ENCODE measurements at places on chromosomes 11 and 22.

- no peak for DNase-seq
These were observed 336.8 kb downstream of the KCNA4 start for GRCh38 chr11:29679996-29680395.

- DNase-seq = peak; percentile 49
These were observed 10.4 kb upstream of the C1QTNF6 start for GRCh38 chr22:37198258-37199102.

GRCh38 chr22:38481871-38482332, 14.0 kb downstream of the KDELR3 start:
- DNase-seq = no peak

DNA sequence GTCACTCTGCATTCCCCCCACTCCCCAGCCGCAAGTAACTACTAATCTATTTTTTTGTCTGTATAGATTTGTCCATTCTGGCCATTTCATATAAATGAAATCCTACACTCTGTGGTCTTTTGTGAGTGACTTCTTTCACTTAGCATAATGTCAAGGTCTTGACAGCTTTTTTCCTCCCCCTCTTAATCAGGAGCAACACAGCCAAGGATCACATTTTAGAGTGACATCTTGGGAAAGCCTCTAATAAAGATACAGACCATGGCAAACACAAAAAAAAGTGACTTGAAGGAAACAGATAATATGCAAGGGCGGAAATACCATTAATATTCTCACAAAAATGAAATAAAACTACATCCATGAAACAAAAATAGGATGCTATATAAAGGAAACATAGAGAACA, 43.9 kb downstream of the RAB30 start:
- DNase-seq = no peak

DNA sequence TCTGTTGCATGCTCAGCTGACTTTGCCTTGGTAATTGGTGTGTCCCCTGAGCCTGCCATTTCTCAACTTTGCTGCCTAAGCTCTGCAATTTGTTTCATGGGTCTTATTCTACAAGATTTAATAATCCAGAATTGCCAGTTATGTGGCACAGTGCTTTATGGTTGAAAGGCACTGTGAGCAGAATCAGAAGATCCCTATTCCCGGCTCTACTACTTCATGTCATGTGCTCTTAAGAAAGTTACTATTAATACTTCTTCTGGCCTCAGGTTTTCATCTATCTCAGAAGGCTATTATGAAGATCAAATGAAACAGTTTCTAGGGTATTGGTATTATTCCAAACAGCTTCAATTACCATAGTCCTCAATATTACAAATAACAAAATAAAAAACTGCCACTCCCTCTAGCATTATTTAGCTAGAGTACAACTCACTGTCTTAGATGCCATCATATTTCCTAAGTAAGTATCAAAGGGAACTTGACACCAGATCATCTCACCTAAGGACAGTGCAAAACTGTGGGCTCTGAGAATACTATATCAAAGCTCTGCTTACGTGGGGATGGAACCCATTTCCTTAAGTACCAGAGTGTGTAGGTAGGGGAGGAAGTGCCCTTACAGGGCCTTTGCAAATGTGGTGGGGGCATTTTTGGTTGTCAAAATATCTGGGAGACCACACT, 200.0 kb upstream of the PITPNB start:
- no peak for DNase-seq

DNA sequence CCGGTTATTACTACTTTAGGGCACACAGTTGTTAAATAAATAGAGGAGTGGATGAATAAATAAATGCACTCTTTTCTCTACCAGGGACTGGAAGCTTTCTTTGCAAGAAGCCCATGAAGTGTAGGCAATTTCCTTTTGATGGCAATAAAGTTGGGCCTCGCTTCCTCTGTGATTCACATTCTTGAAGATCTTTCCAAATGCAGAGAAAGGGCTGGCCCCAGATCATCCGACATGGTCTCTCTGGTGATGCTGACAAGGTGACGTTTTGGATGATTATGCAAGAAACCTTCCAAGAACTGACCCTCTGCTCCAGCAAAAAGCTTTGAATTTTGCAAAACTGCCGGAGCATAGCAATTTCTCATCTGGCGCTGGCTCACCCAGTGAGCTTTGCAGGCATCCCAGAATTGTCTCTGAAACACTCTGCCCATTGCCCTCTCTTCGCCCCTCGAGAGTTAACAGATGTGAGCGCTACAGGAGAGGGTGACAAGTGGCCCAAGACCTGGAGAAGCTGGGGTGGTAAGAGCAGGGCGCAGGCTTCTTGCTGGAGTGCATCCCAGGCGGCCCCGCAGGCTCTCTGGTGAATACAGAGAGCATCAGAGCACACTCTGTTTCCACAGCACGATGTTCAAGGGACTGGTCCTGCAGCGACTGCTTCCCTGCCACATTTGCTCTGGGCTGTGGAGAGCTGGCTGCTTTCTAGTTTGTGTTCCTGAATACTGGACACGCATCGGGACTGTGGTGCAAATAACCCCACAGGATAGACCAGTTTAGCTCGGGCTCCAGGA, 11.5 kb upstream of the IFT27 start:
- DNase-seq = no peak

DNA sequence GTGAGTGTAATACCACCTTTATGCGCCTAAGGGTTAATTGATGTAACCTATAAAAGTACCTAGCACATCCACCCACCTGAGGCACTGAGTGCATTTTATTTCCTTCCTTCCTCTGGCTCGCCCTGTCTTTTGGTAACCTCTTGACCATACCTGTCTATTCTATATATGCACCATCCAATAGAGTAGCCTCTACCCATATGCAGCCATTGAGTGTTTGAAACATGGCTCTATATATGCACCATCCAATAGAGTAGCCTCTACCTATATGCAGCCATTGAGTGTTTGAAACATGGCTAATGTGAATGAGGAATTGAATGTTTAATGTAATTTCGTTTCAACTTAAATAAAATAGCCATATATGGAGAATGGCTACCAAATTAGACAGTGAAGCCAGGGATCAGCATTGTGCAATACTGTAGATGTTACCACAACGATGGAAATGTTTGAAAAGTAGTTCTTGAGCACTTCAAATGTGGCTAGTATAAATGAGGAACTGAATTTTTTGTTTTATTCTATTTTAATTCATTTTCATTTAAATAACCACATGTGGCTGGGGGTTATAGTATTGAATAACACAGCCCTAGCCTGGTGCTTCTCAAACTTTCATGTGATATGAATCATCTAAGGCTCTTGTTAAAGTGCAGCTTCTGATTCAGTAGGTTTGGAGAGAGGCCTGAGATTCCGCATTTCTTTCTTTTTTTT, 33.8 kb downstream of the SLC35F2 start:
- DNase-seq = no peak

- DNase-seq = peak; percentile 31
These were observed 56.0 kb downstream of the DCUN1D5 start for GRCh38 chr11:103035791-103036434.

DNA sequence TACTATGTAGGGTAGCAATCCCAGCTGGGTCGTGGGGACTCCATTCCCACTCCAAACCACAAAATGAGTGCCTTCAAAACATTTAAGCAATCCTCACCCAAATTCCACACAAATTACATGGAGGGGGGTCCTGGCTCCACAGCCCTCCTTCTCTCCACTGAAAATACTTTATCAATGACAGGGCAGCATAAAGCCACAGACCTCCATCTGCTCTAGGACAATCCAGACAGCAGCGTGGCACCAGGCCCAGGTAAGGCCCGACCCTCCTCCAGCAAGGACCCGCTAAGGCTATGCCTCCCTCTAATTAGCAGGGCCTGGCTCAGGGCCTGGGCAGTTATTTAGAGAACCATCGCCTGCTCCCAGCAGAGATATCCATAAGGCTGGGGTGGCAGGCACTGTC, at the start of gene PANX3:
Gene PANX3, plus strand, starts transcription at position 365 of the 400 bp plus-strand sequence. CDS start 129 bp downstream, outside the sequence.
- DNase-seq = no peak

DNA sequence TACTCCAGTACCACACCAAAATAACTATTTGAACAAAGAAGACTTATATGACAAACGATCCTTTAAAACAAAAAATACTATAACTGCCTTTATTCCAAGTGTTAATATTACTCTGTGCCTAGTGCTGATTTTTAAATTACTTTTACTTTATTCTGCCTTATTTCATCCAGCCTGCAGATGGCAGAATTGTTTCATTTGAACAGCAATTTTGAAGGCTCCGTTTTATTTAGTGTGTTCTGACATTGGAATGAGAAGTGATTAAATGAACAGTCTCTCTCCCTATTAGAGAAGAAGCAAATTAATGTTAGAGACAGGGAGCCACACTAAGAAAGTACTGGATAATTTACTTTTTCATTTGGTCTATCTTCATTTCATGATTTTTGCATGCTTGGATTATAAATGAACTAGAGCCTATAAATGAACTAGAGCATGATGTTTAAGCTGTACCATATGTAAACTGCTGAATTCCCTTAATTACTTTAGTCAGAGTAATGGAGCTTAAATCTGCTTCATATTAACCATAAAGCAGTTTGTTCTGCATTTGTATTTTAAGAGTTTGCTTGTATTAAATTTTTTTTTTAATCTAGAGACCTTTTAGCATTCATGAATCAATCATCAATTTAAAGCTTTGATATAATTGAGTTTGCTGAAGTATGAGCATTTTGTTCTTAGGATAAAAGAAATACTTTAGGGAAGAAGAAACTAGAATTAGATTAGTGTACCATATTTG, 9.8 kb downstream of the PDHX start:
- DNase-seq = peak; percentile 33

DNA sequence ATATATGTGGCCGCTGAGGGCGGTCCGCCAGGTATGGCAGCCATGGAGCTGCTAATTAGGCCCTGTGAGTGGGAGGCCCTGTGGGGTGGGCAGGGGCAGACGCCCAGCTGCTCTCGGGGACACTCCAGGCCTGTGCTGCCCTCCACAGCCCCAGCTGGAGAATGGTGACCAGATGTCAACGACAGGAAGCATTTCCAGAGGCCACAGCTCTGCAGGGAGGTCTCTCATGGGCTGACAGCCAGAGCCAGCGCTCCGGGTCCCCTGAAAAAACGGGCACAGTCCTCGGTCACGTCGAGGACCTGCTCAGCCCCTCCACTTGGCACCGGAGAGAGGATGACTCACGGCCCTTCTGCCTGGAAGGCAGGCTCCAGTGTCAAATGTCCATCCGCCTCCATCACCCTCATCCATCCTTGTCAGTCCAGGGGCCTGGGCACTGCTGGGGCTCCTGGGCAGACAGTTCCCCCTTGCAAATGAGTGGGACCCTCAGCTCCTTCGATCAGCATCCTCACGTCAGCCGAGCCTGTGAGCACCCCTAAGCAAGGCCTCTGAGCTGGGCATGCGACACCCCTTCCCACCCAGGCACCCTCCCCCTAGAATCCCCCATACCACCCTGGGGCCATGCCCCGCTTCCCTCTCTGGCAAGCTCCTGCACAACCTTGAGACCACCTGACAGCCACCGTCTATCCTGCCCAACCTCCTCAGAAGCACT, 1.9 kb downstream of the BID start:
- peak; percentile 34 for DNase-seq

DNA sequence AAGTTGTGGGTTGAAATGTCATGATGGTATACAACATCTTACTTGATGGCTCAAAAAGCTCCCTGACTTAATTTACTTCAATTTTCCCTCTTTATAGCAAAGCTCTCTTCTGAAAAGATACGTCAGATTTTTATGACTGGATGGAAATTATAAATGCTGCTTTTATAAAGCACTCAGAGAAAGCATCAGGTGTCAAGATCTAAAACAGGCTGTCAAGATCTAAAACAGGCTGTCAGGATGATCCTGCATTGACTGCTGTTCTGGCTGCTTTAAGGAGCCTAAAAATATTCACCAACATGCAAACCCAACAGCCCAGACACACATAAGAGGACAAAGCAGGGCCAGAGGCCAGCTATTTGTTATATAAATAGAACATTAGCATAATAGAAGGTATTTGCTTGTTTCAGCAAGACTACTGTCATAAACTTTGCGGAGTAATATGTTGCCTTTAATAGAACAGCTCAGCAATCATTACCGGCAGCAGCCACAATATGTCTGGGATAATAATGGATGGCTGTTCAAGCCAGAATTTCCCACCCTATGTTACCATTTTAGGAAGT, 77.3 kb upstream of the ANO5 start:
- DNase-seq = no peak

DNA sequence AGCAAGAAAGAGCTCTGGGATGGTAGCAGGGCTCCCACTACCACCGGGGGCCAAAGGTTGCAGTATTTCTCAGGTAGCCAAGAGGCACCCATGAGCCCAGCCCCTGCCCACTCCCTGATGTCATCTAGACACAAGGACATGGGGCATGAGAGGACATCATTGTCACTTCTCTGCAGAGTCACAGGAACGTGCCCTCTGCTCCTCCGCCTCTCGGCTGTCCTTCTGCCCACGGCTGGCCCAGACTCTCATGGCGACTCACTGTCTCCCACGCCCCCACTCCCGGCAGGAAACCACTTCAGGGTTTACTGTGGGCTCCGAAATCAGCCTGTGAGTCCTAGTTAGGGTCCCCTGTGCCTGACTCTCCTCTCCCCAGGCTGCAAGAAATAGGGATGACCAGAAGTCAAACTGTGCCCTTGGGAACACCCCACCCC, 1.8 kb upstream of the GAL start:
- DNase-seq = no peak

DNA sequence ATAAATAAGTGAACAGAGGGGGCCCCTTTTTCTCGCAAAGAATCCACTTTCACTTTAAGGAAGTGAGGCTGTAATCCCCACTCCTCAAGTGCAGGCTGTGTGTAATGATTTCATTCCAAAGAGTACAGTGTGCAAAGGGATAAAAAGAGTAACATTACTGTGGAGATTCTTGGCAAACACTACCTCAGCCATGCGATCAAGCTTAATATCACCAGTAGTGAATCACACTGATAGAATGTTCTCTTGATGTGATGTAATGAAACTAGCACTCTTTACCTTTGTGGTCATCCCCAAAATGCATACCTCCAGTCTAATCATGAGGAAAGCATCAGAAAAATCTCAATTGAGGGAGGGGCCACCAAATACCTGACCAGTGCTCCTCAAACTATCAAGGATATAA, 246.1 kb upstream of the CHORDC1 start:
- DNase-seq = no peak

DNA sequence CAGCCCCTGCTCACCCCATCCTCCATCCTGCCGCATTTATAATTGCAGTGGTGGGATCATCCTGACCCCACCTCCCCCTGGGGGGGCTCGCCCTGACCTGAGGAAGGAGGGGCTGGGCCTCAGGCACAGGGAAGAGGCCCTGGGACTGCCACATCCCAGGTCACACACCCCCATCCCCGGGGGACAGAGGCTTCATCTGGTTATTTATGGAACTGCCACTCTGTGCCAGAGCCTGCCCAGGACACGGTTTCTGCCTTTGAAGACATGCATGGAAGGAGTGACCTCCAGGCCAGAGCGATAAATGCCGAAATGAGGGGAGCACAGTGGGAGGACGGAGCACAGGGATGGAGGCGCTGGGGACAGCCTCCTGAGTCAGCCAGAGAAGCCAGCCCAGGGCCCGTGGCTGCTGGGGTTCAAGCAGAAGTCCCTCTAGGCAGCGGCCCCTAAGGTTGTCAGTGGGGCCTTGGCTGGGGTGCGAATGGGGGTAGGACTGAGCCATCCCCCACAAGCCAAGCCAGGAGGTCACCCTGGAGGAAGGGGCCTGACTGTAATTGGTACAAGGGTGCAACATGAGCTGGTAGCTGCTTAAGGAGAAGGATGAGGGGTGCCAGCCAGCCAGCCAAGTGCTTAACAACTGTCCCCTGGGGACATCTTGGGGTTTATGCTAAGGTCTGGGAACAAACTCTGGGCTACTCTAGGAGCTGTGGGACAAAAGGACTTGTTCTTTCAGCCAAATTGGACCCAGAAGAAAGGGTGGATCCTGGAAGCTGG, 51.4 kb upstream of the SHISAL1 start:
- no peak for DNase-seq
